ENCODE measurements at places on chromosomes 3 and 15. TPM values are rescaled to one million over a fixed set of nuclear protein-coding genes. Genes with fewer than 3 reads are reported as not detected.

Gene ZFYVE19
- total RNA-seq, result 18.4 TPM

Gene TMC3
- total RNA-seq, result not detected

- ATAC-seq, result no peak
Measured at GRCh38 chr3:3778641-3779270, 20.5 kb upstream of the LRRN1 start.

Gene FETUB
- total RNA-seq, result not detected

DNA sequence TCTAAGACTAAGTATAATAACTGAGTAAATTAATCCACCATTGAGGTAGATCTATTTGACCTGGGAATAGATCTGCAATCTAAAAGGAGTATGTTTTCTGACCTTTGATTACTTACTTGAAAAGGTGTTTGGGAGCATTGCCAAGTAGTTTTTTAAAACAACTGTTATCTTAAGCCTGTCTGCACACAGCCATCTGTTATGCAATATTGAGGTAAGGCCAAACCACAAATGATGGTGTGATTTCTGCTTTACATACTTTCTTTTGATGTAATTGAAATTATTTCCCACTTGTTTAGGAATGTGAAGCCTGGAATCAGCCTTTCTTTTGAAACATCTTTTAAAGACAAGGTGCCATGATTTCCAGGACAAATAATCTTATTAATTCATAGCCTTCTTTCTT, 274.0 kb downstream of the BBX start:
- no peak for ATAC-seq

- ATAC-seq, result no peak
Measured at GRCh38 chr15:68078365-68078764, 24.2 kb downstream of the PIAS1 start.

DNA sequence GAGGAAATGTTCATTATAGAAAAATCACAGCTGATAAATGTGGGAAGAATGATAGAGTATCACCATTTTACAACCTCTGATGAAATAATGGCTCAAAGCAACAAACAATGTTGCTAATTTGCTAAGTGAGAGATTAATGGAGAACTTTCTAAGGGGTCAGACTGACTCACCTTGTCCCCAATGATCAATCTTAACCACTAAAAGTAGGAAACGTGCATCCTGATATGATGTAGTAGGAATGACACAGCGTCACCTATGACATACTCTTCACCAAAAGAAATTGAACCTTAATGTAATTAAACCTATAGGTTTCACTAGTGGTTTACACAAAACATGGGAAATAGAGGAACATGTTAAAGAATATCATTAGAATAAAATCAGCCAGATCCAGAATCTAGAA, 35.1 kb upstream of the MLF1 start:
- no peak for ATAC-seq

- peak; percentile 81 for ATAC-seq
Measured at GRCh38 chr3:113626503-113627371, 69.7 kb downstream of the USF3 start.

Gene CHRM5
- not detected for total RNA-seq

Gene CMTM6
- total RNA-seq, result 28.0 TPM

GRCh38 chr15:98529205-98530145, 118.9 kb upstream of the IGF1R start:
- no peak for ATAC-seq

DNA sequence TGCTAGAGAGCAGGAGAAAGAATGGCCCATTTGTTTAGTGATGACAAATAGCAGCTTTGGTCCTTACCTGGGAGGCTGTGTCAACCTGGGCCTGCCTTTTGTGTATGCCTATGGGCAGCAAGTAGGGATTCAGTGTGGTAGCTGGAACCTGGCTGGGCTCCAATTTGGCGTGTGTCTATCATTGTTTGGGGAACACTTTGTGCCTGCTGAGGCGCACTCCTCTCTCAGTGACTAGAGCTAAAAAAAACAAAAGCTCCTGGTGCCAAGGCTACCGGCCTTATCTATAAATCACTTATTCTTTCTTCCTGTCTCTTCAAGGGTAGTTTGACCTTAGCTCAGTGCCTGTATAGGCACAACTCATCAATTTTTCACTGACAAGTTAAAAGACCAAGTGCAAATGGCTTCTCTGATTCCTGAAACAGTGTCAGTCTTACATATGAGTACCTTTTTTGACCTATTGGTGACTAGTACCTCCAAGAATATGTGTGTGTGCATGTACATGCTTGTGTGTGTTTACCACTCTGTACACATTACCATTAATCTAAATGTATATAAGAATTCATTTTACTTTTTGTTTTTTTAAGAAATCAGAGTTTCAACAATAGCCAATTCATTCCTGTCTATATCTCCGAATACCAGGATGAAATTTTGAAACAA, 54.6 kb downstream of the GMNC start:
- ATAC-seq, result no peak

GRCh38 chr3:129971351-129972052, 3.0 kb upstream of the TRH start:
- no peak for ATAC-seq

- no peak for ATAC-seq
Measured at GRCh38 chr3:65785065-65785645, 253.6 kb downstream of the MAGI1 start.

Gene STARD5
- total RNA-seq, result 17.1 TPM

- ATAC-seq, result no peak
Measured at GRCh38 chr3:6791161-6791560, 69.8 kb upstream of the GRM7 start.

GRCh38 chr3:58066842-58067241, 58.6 kb downstream of the FLNB start:
- ATAC-seq, result peak; percentile 49

DNA sequence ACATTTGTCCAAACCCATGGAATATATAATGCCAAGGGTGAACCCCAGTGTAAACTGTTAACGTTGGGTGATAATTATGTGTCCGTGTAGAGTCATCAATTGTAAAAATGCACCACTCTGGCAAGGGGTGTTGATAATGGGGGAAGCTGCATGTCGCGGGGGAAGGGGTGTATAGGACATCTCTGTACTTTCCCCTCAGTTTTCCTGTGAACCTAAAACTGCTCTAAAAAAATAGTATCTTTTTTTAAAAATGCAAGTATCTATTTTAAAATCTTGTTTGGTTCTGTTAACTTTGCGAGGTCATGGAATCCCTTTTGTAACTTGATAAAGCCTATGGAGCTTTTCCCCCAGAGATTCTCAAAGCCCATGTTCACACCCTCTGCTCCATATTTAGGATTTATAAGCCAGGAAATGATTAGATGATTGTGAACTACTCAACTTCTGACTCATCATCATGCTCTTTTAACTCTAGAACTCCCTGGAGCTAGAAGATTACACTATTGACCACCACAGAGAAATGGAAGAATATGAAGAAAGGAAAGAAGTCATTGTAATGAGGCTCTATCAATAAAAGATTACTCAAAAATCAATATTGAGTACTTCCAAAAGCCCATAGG, 56.1 kb upstream of the C3orf49 start:
- ATAC-seq, result no peak

Gene CILP
- total RNA-seq, result 0.64 TPM

- peak; percentile 0 for ATAC-seq
Measured at GRCh38 chr3:42590989-42591756, 513 bp downstream of the SS18L2 start.

DNA sequence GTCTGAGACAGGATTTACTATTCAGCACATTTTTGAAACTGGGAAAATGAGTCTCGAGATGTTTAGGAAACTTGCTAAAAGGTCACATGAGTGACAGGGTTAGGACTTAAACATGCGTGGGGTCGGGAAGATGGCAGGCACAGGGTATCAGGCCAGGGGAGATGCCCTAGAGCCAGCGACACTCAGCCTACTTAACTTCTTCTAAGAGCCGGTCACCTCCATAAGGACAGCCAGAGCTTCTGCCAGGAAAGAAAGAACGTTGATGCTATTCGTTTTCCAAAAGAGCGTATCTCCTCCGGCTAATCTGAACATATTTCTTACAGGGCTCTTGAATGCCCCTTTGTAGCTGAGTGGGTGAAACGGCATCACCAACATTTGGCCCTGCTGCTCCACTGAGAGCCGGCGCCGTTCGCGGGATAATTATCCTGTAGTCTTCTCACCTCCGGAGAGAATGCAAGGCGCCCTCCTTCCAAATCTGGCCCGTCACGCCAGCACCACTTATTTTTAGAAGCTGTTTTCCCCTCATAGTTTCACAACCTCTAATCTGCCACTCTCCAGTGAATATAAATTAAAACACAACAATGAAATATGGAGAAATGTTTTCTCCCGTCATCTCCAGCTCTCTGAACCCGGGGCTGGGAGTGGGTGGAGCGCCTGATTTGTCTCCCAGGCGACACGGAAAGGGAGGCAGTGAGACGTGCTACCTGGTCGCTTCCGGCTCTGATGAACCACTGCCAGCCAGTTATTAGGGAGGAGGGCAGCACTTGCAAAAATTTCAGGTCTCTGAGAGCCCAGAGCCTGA, 58.5 kb downstream of the LIPC start:
- ATAC-seq, result no peak

DNA sequence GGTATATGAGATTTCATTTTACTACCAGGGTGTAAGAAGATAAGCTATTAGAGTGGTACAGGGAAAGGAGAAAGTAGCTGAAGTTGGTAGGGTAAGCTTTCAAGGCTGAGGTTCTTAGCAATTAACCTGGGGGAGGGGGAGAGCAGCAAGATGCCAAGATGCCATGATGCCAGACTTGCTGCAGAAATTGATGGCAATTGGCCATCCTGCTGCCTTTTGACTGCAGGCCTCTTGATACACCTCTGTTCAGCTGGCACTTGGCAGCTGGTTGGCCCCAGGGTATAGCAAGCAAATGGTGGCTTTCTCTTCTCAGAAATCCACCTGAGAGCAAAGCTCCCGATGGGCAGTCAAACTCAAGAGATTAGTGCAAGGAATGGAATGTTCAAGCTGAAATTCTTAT, 21.4 kb upstream of the DPH6 start:
- ATAC-seq, result no peak

GRCh38 chr3:158330870-158331269, 221.0 kb downstream of the RSRC1 start:
- ATAC-seq, result peak; percentile 29

Gene PAK6
- 25.3 TPM for total RNA-seq

DNA sequence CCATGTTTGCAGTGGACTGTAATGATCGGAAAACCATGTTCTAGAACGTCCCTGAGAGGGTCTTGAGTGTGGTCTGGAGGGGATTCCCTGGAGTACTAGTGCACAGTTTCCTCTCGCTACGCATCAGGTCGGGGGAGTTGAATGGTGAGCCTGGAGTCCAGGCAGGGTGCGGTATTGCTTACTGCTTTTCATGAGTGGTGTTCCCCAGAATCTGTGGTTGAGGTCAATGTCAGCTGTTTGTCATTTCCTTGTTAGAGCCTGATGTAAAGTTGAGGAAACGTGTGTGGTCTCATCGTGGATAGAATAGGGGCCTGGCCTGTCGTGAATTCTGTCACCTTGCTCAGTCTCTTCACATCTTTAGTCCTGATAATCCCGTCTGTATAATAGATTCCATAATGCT, 328.2 kb upstream of the LRRFIP2 start:
- ATAC-seq, result no peak

Gene GREM1
- total RNA-seq, result 9.2 TPM

DNA sequence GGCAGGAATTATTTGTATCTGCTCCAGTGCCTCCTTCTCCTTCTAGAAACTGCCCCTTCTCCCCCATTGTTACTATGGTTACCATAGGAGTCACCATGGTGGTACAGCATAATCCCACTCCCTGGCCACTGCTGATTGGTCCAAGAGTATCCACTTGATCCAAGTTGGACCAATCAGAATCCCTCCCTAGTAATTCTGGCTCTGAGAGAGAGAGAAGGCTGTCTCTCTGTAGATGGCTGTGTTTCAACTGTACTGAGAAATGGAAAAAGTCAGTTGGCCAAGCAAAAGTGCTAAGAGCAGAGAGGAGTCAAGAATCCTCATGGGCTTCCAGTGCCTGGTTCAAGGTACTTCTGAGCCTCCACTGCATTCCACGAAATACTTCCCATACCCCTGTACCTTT, 120.6 kb upstream of the SPATA12 start:
- ATAC-seq, result no peak

Gene CLSTN2
- total RNA-seq, result 1.5 TPM

Gene NEO1
- 10.6 TPM for total RNA-seq

Gene APOD
- total RNA-seq, result 3.5 TPM

- peak; percentile 19 for ATAC-seq
Measured at GRCh38 chr3:46293991-46294833, 52.0 kb downstream of the CCR3 start.

- no peak for ATAC-seq
Measured at GRCh38 chr15:95417761-95418160, 912.7 kb upstream of the NR2F2 start.

DNA sequence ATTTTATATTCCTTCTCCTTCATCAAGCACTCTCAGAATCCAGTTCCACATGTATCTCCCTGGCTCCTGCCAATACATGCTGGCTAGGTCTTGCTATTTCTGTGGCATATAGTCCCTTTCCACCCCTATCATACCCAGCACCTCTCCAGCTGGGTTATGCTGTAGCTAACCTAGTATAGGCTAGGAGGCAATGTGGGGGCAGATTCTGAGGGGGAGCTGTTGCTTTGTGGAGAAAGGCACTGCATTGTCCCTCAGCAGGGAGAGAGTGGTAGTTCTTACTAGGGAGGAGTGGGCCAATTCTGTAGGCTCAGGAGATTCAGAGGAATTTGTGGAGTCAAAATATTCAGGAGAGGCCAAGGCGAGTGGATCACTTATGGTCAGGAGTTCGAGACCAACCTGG, 39.4 kb upstream of the UBL7 start:
- ATAC-seq, result no peak

DNA sequence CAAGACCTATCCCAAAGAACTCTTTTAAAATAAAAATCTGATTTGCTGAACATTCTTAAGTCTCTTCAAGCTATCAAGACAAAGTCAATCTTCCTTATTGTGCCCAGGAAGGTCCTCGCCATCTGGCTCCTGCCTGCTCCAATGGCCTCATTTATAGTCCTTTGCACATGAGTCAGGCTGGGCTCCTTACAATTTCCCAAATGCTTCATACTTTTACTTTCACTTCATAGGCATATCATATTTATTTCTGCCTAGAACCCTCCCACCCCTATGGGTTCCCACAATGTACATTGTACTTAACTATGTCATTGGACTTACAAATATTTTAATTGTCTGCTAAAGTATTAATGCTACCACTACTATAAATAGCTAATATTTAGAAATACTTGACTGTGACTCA, 9.1 kb downstream of the THRB start:
- peak; percentile 25 for ATAC-seq

Gene PRICKLE2
- 6.0 TPM for total RNA-seq

Gene SCAANT1
- total RNA-seq, result not detected

DNA sequence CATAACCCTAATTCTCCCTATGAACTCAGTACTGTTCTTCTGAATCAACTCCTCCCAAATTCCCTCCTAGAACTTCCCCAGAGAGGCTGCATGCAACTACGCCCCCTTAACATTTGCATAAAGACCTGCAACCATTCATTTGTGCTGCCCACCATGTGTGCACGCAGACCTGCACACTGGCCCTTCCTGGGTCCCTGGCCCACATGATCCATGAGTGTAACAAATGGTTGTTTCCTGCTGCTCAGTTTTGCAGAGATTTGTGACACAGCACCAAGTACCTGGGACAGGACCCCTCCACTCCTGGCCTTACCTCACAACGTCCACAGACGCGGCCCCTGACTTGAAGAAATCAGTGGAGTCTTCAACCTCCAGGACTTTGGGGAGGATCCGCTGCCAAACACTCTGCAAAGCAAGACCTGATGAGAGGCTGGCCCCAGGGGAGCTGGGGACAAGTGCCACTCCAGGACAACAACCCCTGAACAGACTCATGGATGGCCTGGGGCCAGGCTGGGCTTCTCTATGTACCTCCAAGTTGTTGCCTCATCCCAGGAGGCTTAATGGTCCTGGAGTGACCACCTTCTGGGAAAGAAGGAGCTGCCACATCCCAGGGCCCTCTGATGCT, 33.8 kb downstream of the ALDH1L1 start:
- ATAC-seq, result no peak

GRCh38 chr3:37974121-37975083, 16.2 kb upstream of the VILL start:
- peak; percentile 86 for ATAC-seq
